ENCODE measurements at places on chromosomes 2 and 18.

DNA sequence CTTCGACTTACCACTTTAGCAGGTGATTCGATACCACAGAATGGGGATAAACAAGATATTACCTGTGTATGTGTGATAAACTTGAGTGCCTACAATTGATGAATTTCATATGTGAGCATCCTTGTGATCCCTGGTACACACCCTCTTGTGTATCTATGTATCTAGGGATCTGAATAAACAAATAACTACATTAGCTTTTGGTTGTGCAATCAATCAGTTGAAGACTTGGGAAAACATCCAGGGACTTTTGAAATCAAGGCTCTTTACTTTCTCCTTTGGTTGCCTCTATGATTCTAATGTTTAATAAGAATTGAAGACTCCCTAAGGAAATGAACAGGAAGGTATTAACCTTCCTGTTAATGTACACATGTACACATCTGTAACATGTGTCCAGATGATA is 97.3 kb upstream of the DCC start:
- DNase-seq = no peak

DNA sequence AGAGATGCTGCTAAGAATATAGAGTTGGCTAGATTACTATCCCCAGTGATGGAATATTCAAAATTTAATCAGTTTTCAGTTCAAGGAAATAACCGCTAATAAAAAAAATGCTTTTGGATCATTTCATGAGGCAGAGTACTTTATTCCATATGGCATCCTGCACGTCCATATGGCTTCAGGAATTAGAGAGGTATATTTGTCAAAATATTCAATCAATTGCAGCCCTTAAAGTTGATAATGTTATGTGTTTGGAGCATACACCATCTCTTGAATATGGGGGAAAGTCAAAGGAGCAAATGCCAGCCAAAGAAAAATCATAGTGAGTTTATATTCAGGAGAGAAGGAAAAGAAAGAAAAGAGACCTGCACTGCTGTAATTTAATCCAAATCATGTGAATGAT is 266.4 kb downstream of the TMEM182 start:
- no peak for DNase-seq

GRCh38 chr2:203728321-203728720 is 21.9 kb downstream of the CD28 start:
- DNase-seq = no peak

DNA sequence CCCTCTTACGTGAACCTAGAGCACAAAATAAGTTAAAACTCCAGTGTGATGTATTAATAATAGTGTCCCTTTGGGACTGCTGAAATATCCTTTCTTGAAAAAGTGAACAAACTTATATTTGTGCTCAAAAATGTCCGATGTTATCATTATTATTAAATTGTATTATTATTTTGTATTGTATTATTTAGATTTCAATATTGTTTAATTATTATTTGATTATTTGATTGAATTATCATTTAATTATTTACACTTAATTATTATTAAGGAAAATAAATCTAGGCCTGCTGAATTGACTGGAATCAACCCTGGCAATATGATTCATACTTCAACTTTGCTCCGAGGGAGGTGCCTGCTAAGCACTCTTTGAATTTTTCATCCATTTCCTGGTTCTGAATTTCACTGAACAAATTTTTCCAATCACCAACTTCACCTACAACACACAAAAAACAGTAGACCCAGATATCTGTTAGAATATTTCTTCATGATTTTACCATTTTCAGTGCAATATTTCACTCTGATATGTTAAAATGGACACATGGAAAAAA is 10.9 kb upstream of the EIF2AK2 start:
- DNase-seq = no peak

GRCh38 chr2:85779641-85780315 is 26.0 kb downstream of the ATOH8 start:
- DNase-seq = no peak

GRCh38 chr18:57437402-57437765 is 2.2 kb downstream of the ONECUT2 start:
- DNase-seq = no peak

Measured in activated CD4-positive, alpha-beta T cell treated with anti-CD3 and anti-CD28 coated beads, Interleukin-2, amount 50 U/mL, for 4 hours (primary cell).